ENCODE measurements at places on chromosomes 2 and 18.

DNA sequence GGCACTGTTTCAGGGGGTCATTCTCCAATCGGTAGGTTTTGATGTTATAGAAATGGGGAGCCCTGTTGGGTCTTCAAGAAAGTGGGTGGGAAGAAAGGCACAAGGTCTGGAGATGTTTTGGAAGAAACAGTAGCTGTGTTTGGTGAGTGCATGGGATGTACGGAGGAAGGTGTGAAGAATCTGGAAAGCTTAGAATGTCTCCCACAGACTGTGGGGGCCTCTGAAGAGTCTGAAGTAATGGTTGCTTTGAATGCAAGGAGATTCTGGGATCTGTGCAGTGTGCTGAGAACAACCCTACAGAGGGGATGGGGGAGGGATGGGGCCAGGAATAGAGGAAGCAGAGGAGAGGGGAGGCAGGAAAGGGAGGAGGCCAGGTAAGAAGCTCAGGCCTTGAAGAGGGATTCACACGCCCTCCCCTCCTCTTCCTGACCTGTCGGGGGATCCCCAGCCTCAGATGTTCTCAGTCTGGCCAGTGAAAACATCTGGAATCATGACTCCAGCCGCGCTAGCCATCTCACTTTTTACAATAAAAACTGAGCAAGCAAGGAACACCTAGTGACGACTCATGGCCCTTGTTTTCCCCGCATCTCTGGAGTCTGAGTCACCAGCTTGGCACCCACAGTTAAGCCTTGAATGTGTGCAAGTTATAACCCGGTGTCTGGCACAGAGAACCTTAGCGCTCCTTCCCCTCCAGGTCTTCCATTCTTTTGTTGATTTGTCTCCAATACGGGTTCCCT is 74.2 kb downstream of the SH3BP4 start:
- DNase-seq: no peak

GRCh38 chr18:62857263-62857976 is 142.1 kb downstream of the PHLPP1 start:
- DNase-seq: no peak

- DNase-seq: no peak
Measured at GRCh38 chr2:62306751-62307468, 111.0 kb downstream of the B3GNT2 start.

DNA sequence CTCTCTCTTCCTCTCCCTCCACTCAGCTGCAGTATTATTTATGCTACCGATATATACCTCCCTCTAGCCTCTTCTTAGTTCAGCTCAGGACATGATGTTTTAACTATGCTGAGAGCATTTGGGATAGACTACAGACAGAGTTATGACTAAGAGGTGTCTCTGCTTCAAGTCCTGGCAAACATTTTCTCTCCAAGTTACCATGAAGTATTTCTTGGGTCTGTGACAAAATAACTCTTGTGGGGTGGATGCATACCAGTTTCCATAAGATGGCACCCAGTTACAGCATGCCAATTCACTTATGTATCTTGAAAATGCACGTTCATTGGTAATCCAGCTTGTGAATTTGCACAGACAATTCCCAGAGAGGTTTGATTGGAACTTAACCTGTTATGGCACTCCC is 737.6 kb downstream of the SLC4A3 start:
- DNase-seq: no peak

DNA sequence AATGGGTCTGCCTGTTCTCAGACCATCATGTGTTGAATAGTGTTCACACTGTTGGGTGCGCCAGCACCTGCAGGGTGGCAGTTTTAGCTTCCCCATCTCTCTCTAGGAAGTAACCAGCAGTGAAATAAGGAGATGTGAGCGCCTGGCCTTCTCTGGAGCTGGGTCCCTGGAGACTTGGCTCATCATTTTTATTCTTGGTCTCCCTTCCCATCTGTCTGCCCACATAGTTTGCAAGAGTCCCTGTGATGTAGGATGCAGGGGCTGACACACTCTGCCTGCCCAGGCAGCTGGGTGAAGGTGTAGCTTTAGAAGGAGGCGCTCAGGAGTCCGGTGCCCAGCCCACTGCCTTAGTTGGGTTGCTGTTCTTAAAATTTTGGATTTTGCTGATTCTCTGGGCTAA is 172.2 kb downstream of the LDLRAD4 start:
- DNase-seq: no peak

DNA sequence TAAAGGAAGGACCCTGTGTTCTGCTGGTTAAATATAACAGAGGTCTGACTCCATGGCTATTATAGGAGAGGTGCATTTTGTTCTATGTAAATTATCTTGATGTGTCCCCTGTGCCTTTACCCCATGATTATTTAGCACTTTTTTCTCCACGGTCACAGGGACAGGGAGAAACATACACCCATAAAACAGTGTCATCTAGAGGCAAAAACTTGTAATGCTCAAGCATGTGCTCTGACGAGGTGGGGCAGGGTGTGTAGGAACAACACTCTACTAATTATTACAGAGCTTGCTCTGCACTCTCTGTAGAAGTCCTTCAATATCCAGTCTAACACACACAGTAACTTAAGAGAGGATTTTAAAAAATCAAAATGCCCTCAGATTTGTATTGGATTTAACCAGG is 187.9 kb downstream of the NEDD4L start:
- no peak for DNase-seq

- no peak for DNase-seq
Measured at GRCh38 chr18:77700051-77700450, 450.4 kb downstream of the GALR1 start.

DNA sequence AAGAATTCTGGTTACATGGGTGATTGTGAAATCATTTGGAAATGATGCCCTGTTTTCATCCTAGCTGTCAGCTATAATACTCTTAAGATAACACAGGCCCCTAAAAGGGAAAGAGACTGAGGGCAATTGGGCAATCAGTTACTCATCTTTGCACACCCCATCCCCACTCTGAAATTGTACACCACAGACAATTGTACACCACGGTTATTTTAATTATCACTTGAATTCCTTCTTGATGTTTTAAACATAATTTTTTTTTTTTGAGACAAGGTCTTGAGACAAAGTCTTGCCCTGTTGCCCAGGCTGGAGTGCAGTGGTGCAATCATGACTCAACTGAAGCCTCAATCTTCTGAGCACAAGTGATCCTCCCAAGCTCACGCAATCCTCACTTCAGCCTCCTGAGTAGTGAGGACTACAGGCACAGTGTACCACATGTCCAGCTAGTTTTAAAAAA is 862.4 kb upstream of the ACVR2A start:
- no peak for DNase-seq

DNA sequence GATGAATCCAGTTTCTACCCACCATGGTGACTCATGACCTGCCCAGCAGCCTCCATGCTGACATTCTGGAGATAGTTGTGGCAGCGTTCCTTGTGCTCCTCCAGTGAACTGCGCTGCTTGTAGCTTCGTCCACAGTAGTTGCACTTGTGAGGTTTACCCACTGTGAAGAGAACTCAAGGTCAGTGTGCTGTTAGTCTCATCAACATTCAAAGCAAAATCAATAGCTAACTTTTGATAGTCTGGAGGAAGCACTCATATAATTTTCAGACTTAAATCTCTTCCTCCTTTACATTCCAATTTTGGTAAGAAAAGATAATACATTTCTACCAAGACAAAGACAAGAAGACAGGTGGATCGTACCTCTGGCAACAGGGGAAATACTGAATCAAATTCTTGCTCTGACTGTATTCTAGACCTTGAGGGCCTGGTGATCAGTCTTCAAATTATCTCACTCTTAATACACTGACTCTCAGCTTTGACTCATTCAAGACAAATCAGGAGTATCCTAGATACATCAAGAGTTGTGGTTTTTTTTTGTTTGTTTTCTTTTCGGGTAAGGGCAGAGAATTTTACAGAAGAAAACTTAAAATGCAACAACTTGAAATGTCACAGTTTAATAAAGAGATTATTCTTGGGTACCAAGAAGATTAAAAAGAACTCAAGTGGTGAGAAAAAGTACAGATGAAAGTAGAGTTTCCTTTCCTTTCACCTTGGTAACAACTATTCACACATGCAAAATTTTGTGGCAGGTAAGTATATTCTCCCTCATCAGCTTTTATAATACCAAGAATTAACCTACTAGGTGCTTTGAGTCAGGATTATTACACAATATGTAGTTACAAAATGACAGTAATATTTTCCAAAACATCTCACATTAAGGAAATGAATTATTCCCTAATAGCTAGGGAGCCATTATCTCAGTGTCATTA is 129.2 kb downstream of the IKZF2 start:
- no peak for DNase-seq

DNA sequence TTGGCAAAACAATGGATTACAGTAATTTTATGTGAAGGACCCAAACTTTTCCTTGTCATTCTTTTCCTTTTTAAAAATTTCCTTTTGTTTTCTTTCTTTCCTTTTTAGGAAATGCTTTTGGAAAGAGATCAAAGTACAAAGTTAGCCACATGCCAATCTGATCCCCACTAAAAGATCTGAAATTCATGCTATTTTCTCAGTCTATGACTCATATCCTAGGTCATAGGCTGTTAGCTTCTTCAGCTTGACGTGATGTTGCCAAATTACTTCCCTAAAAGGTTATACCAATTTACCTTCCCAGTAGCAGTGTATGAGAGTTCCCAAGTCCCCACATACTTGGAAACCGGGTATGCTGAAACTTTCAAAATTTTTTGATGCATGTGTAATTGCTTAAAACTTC is 355.3 kb downstream of the INSIG2 start:
- no peak for DNase-seq

DNA sequence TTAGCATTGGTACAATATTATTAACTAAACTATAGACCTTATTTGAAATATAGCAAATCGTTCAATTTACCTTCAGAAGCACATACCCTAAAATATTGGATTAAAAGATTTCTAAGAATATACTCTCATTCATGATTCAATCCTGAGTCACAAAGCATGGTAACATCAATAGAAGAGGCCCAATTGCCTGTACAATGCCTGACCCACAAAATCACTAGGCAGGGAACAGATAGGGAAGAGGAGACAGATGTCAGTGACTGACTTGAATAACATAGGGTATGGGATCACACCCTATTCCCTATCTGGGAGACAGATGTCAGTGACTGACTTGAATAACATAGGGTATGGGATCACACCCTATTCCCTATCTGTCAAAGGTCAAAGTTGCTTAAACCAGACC is 611.6 kb upstream of the VRK2 start:
- DNase-seq: no peak

- no peak for DNase-seq
Measured at GRCh38 chr2:152031747-152032306, 67.0 kb downstream of the CACNB4 start.

DNA sequence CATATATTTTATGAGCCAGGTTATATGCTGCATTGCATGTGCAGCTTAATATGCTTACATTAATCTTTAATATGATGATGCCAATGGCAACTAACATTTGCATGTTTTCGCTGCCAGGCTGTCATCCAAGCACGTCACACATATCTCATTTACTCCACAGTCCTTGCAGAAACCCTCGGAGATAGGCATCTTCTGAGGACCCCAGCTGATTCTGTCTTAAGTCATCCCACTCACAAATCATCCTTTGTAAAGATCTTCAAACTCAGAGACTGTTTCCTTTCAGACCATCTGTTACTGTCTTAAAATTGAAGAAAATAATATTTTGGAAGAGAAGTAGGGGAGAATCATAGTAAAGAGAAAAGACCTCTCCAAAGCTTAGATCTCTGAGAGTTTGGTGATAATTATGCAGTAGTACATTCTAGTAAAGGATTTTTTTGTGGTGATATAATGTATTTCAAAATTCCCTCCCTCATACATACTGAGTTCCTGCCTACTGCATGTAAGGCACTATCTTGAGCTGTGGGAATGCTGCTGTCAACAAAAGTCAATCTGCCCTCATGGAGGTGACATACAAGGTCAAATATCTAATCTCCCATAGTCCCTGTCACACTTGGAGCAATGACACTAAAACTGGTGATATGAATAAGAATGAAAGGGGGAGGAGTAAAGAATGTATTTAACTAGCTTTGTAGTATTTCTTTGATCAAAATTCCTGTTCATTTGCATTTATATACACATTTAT is 11.0 kb downstream of the ITGA4 start:
- no peak for DNase-seq

DNA sequence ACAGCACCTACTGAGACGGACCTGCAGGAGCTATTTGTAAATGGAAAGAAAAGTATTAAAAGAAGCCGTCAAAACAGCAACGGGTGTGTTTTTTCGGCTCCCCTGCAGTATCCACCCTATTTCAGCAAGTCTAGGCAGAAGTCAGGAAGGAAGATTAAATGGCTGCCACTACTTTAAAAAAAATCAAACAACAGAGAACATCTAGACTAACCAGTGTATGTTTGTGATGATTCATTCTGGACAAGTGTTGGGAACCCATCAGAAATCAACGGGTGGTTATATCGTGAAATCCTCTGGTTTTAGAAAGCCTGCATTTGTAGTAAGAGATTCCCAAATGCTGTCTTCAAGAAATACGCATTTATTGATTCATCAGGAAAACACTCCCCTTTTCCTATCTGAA is 9.0 kb downstream of the PMAIP1 start:
- DNase-seq: no peak

DNA sequence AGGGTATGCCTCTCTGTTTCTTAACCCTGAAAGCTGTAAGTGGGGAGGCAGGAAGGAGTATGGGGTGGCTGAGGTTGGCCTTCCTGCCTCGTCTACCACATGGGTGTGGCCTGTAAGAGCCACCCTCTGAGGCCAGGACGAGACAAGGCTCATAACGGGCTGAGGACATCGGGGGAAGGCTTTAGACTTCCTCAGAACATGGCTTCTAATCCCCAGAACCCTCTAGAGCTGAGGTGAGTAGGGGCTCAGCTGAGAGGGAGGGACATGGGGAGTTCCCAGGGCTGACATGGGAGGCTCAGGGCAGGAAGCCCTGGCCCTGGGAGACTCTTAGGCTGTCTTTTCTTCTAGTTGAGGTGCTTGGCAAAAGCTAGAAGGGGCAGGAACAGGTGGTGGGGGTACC is 36.7 kb downstream of the EMX1 start:
- peak; percentile 8 for DNase-seq

DNA sequence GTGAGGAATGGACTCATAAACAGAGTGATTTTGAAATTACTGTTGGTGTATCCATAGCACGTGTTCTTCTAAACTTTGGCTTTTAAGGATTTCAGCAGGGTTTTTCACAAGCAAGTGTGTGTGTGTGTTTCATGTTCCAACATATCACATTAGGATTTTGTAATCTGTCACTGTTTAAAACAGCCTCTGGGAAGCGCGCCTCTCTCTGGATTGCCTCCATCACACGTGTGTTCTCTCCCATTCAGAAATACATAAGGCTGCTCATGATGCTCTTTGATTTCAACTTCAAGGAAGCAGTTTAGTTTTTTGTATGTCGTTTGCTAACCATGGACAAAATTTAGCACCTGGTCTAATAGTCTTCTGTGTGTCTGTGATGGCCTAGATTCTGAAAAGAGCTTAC is 370.4 kb downstream of the MTX2 start:
- DNase-seq: no peak

- no peak for DNase-seq
Measured at GRCh38 chr2:237152361-237152760, 66.7 kb downstream of the COPS8 start.

- DNase-seq: no peak
Measured at GRCh38 chr18:24499814-24500213, 39.4 kb downstream of the HRH4 start.

DNA sequence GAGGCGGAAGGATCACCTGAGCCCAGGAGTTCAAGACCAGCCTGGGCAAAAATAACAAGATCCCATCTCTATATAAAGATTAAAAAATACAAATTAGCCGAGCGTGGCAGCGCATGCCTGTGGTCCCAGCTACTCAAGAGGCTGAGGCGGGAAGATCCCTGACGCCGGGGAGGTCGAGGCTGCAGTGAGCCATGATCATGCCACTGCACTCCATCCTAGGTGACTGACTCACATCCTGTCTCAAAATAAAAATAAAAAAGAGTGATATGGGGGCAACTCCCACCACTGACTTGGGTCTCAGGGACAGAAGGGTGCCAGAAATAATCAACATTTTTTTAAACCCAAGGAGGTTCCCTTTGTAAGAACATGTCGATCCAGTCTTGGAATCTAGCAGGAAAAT is 37.6 kb downstream of the ZNF516 start:
- DNase-seq: no peak
